ENCODE measurements at places on chromosomes 2 and 18.
A peak's percentile ranks its signal among the peaks of the same experiment; 100 is the strongest.

GRCh38 chr2:102514061-102514785 lies 41.2 kb downstream of the SLC9A4 start:
- no peak for DNase-seq

GRCh38 chr2:235070063-235070706 lies 118.4 kb downstream of the SH3BP4 start:
- no peak for DNase-seq

DNA sequence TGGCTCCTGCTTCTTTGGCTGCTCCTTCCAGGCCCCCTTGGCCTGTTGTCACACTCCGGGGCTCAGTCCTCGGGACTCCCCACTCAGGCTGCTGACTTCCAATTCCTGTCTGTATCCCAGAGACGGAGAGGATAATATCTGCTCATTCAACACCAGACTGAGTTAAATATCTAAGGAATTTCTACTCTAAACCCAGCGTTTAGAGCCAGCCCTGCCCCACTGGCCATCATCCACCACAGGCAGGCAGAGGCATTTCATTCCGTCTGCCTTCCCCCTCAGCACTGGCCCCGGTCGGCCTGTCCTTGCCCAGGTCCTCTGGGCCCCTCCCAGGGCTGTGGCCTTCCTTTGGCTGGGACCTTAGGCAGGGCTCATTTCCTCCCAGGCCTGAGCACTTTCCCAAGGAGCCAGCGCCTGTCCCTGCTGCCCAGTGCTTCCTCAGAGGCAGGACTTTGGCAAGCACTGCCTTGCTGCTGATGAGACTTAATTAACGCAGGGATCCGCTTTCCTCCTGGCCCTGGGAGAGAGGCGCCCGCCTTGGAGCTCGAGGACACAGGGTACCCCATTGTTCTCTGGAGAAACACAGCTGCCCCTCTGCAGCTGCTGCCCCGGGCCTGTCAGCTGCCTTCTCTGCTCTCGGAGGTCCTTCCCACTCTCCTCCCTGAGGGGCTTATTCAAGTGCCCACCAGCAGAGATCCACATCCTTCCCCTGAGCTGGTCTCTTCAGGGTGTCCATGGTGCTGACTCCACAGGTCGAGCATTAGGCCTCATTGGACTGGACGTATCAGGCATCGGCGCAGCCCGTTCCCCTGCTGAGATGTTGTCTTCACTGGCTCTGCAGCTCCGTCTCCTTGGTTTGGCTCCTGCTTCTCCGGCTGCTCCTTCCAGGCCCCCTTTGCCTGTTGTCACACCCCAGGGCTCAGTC lies 42.8 kb downstream of the ATOH8 start:
- DNase-seq = no peak

DNA sequence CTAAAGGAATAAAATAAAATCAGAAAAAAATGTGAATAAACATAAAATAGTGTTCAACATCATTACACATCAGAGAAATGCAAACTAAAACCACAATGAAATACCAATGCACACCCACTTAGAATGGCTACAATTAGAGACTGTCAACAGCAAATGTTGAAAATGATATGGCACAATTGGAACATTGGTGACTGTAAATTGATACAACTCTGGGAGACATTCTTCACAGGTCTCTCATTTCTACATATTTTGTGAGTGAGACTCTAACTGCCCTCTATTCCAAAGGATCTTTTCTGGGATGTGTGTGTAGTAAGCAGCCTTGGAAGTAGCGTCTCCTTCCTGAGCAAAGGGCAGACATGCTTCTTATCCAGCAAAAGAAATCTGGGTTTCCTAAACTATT lies 323.0 kb downstream of the FBXO15 start:
- no peak for DNase-seq

GRCh38 chr18:3790703-3791102 lies 340.7 kb downstream of the TGIF1 start:
- no peak for DNase-seq

DNA sequence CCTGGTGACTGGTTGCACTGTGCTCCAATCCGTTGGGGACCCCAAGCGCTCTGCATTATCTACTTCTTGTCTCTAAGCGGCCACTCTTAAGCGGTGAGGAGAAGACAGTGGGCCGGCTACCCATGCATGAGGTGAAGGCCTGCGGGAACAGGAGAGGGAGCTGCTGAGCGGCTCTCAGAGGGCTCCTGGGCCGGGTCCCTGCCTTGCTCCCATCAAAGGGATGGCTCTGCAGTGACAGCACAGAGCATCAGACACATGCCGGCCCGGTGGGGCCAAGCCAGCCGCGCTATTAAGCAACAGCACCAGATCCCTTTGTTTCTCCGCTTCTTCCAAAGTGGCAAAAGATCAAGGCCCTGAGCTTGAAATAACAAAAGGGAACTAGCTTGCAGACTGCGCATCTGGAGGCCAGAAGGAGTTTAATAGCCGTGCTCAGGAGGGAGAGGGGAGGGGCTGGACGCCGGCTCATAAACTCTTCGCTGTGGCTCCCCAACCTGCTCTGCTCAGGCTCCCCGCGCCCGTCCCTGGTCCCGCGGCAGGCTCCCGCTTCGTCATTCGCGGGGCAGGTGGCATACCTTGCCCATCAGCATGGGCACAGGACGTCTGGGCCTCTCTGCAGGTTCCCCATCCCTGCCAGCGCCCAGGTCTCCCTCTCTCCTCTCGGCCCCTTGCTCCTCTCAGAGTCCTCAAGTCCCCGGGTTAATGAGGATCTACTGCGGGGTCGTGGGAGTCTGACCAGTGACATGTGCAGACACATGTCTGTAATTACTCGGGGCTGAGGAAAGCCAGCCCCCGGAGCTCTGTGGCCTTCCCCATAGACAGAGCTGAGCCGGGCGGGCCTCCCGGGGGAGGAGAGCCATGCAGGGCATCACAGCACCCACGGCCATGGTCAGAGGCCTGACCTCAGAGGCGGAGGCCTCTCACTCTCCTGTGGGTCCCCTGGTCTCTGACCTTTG lies 96.7 kb downstream of the ASB1 start:
- DNase-seq = no peak

- no peak for DNase-seq
These were observed 58.1 kb downstream of the IL1R2 start for GRCh38 chr2:102049756-102050443.

DNA sequence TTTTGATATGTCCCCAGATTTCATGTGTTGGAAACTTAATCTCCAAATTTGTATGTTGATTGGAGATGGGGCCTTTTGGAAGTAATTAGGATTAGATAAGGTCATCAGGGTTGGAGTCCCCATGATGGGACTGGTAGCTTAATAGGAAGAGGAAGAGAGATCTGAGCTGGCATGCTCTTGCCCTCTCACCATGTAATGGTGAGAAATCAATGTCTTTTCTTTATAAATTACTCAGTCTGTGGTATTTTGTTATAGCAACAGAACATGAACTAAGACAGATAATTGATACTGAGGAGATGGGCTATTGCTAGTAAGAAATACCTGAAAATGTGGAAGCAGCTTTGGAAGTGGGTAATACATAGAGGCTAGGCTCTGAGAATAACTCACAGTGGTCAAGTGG lies 48.0 kb downstream of the CDC42EP3 start:
- DNase-seq = no peak

- no peak for DNase-seq
These were observed 106.8 kb upstream of the GALNT5 start for GRCh38 chr2:157150747-157151146.

DNA sequence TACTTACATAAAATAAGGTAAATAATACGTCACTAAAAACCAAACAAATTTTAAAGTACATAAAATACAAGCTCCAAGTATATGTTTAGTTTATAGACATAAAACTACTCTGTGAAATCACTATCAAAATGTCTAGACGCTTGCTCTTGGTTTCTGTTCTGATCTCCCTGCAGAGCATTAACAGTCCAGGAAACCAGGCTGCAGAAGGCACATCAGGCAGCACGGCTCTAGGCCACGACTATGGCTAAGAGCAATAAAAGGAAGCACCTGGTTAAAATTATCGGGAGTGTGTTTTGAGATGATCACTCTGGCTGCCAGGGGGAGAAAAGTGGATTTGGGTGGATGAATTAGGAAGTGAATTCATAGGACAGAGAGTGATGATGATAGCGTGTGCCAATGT lies 196.0 kb upstream of the SPHKAP start:
- no peak for DNase-seq

GRCh38 chr18:49500201-49500921 lies 13.3 kb upstream of the C18orf32 start:
- no peak for DNase-seq

DNA sequence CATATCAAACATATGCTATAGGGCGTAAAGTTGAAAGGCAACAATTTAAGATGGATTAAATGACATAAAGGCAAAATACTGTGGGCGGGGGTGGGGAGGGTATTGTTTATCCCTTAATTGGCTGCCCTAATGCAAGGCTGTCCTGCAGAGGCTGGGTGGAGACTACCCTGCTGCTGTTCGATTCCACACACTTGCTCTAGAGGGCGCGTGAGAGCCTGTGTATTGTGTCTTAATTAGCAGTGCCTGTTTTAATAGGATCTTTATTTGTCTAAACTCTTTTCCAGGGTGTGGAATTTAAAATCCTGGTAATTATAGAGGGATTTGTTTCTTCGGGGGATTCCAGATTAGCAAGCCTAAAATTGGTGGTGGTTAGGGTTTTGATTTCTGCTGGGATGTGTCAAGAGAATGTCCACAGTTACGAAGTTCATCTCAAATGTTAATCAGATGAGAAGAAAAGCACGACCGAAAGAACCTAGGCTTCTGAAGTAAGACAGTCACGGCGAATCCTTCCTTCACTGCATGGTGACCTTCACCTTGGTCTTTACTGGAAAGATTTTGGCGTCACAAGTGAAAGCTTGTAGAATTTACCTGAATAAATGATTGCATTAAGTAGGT lies 103.5 kb upstream of the MAP3K20 start:
- DNase-seq = no peak

DNA sequence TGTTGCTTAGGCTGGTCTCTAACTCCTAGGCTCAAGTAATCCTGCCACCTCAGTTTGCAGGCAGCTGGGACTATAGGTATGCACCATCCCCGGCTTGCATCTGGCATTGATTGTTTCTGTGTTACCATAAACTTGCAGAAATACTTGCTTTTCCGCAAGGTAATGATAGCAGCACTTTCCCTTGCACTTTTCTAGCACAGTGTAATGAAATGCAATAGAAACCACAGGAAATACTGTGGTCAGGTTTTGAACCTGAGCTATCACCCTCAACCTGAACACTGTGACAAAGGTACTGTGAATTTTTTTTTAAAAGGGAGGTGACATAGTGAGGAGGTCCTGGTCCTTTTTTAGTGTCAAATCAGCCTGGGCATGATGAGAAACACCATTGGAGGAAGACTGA lies 38.3 kb downstream of the DHRS9 start:
- no peak for DNase-seq

- DNase-seq = peak; percentile 99
These were observed at the start of gene DNAJB2 for GRCh38 chr2:219279151-219279915. TSS of gene DNAJB2 (plus strand) at chr2:219279366. CDS start at chr2:219279834, 468 bp downstream.

DNA sequence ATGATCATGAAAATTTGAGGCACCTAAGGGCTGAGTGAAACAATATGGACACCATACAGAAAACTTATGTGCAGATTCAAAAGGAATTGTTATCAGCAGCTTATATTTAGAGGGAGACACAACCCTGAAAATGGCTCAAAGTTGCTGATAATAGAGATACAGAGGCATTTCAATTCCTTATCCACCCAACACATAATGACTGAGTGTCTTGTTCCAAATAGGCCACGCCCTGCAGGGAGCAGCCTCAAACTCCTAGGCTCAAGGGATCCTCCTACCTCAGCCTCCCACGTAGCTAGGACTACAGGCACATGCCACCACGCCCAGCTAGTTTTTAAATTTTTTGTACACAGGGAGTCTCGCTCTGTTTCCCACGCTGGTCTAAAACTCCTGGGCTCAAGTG lies 79.0 kb downstream of the LBH start:
- no peak for DNase-seq

GRCh38 chr18:38750751-38751150 lies 1185.2 kb upstream of the CELF4 start:
- no peak for DNase-seq

DNA sequence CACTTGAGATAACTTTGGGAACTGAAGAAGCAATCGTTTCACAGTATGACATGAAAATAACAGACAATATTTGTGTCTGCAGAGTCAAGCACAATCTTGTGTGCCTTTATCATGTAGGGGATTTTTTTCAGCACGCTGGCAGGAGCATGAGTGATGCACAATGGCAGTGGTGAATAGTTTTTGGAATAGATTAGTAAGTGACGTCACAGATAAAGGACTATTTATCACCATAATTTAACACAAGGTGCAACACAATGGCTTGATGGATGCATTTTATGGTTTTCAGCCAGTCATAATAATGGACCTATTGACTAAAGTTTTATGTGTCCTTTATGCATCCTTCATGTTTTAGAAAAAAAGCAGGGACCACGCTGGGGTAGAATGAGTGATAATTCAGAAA lies 559.8 kb upstream of the FANCL start:
- DNase-seq = no peak

- no peak for DNase-seq
These were observed 136.5 kb downstream of the AQP4 start for GRCh38 chr18:26729008-26729407.

GRCh38 chr2:7866104-7866503 lies 815.8 kb upstream of the ID2 start:
- DNase-seq = no peak

DNA sequence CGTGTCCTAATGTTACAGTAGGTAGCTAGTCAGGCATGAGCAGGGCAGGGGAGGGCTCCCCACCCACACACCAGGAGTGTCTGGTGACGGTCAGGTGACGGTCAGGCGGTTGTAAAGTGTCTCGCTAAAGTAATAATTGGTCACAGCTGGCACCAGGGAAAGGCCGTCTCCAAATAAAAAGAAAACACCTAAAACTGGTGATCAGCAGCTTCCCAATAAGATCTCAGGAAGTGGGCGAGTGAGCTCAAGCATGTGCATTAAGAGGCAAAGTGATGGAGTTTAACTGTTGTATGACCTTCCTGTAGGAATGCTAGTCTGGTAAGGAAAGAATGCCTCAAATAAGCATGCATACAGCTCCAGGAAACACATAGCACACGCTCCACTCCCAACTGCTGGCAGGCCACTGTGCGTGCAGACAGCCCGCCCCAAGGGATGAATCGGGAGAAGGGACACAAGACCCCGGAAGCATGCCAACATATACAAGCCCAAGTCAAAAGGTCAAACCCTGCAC lies 177.1 kb downstream of the RNF144A start:
- no peak for DNase-seq

- DNase-seq = no peak
These were observed 25.0 kb upstream of the TMBIM1 start for GRCh38 chr2:218317303-218317630.

DNA sequence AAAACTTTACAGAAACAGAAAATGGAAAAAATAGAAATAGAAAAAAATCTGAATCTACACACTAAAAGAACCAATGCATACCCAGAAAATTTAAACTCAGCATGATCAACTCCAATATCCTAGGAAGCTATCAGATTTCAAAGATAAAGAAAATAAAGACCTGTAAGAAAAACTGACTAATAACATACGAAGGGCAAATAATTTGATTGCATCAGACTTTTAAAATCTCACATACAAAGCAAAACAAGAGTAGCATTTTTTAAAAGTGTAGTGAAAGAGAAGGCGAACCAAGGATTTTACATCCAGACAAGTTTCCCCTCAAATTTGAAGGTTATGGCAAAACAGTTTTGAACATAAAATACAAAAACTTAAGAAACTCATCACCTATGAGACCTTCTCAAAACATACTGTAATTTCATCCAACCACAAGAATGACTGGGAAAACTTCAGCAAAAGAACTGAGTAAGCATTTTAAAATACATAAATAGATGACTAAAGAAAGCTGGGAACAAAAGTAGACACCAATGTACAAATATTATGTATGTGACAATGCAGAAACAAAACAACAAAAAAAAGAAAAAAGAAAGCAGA lies 54.8 kb downstream of the NBAS start:
- no peak for DNase-seq

Measured in activated T-helper 1 cell treated with Interleukin-2 at 50 U/mL for 16 hours (primary cell).